ENCODE measurements at places on chromosomes 7 and 10.

DNA sequence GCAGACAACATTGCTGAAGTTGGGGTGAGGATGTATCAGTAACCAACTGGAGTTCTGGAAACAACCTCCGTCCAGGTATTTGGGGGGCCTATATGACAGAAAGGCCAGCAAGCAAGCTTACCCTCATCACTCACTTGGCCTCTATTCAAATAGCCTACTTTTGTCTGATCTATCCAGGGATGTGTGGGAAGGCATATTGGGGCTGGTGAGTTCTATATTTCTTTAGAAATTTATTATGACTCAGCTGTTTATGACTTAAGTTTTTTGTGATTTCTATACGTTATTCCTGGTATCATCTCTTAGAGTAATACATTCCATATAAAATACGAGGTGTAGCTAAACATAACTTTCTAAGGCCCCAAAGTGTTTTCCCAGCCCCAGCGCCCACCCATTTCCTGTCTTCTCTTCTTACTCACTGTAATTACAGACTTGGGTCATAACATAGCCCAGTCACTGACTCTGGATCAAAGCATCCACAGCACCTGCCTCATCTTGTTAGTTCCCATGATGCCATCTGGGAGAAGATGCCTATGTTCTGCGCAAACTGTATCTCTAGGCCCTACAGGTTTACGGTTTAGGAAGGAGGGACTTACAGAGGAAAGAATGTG lies 18.1 kb downstream of the GARS1 start:
- DNase-seq = no peak

DNA sequence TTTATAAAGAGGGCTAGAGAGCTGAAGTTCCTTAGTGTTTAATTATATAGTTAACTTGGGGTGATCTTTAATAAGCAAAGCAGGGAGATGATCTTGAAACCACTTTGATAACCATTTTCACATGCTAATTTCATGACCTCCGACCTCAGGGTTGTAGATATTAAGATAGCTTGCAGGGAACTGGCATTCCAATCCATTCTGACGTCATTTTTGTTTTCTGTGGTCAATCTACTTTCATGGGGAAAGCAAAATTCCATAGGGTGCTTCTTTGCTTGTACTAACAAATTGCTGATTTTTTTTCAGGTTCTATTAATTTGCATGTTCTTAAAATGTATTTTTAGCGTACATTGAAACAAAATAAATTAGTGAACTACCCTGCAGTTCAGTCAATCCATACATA lies 139.3 kb downstream of the CDCA7L start:
- no peak for DNase-seq

DNA sequence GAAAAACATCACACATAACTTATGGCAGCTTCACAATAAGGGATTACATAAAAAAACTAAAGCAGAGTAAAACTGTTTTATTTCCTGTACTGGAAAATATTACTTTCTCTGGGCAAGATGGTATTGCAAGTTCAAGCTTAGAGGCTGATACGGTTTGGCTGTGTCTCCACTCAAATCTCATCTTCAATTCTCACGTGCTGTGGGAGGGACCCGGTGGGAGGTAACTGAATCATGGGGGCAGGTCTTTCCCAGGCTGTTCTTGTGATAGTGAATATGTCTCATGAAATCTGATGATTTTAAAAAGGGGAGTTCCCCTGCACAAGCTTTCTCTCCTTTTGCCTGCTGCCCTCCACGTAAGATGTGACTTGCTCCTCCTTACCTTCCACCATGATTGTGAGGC lies 5.1 kb upstream of the LRRC27 start:
- no peak for DNase-seq

GRCh38 chr7:123871998-123872867 lies 27.3 kb downstream of the HYAL4 start:
- DNase-seq = no peak

- no peak for DNase-seq
These were observed 6.1 kb upstream of the HOXA2 start for GRCh38 chr7:27108390-27109127.

- DNase-seq = no peak
These were observed 21.5 kb downstream of the ADARB2 start for GRCh38 chr10:1715821-1716220.

- no peak for DNase-seq
These were observed 34.1 kb upstream of the KCNMA1 start for GRCh38 chr10:77671594-77672252.

GRCh38 chr10:114332301-114333192 lies 71.8 kb downstream of the AFAP1L2 start:
- DNase-seq = no peak

- DNase-seq = no peak
These were observed 72.9 kb downstream of the ARHGAP21 start for GRCh38 chr10:24650669-24651391.

- DNase-seq = no peak
These were observed 15.1 kb downstream of the PRSS2 start for GRCh38 chr7:142785841-142786250.

GRCh38 chr10:26216585-26217395 lies at the start of gene GAD2:
Gene GAD2, plus strand, starts transcription at chr10:26216774. Its CDS starts 36 bp downstream, at chr10:26216810.
- no peak for DNase-seq

DNA sequence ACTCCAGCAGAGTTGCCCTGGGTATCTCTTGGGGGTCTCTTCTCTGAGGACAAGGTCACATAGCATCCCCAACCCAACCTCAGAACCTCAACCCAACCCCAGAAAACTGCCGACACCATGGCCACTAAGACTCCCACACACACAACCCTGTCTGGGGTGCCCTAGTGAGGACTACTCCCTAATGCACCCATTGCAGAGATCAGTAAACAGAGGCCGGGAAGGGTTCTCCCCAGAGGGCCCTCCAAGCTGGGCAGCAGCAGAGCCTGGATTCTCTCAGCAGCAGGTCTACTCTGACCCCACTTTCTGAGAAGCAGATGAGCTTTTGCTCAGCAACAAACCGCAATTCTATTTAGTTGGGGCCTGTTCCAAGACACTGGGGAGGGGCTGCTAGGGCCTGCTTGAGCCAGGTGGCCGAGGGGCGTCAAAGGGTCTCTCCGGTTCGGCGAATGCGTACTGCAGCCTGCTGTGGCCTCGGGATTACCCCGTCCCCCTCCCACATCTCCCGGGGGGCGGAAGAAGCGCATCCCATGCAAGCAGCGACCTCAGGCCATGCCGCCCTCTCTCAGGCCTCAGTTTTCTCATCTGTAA lies 828 bp downstream of the OGDHL start:
- DNase-seq = no peak

DNA sequence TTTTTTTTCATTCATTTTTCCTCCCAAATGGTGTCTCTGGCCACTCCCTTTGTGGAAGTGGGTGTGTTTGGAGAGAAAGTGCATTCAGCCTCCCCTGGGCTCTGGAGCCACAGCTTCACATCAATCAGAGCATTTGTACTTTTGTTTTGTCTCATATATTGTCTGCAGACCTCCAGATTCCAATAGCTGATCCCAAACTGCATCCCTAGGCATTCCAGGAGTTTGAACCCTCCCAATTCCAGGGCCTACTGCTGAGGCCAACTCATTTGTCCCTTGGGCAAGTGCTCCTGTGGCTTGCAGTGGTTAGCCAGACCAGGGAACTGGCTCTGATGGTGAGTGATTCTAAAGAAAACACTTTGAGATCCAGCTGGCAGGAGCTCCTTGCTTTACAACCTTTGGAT lies 163.3 kb downstream of the IPMK start:
- no peak for DNase-seq

GRCh38 chr7:42794673-42795072 lies 117.2 kb downstream of the C7orf25 start:
- DNase-seq = no peak

GRCh38 chr7:149809215-149809614 lies 29.0 kb upstream of the ZNF862 start:
- no peak for DNase-seq

- no peak for DNase-seq
These were observed 112.2 kb downstream of the MYL10 start for GRCh38 chr7:101516851-101517250.

DNA sequence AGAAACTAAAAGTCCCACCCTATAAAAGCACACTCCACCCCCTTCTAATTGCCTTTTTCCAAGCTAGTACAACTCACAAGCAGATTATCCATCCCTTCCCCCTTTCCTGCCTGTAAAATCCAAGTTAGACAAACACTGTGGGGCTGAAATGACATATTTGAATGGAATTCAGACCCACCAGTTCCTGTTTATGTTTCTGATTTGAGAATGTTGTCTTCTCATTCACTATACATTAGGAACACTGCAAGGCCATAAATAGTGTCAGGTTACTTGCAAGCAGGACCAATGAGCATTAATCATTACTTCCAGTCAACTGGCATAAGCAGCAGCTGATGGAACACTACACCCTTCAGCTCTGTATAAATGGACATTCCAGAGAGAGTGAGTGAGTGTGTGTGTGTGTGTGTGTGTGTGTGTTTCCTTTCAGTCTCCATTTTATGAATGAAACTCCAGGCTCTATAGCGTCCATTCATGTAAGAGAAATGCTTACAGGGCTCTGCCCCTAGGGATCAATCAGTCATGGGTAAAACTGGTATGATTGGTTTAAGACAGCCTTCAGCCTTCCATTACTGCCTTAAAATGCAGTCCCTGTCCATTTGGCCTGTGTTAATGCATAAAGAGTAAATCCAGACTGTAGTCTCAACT lies 69.3 kb downstream of the ETV1 start:
- no peak for DNase-seq

DNA sequence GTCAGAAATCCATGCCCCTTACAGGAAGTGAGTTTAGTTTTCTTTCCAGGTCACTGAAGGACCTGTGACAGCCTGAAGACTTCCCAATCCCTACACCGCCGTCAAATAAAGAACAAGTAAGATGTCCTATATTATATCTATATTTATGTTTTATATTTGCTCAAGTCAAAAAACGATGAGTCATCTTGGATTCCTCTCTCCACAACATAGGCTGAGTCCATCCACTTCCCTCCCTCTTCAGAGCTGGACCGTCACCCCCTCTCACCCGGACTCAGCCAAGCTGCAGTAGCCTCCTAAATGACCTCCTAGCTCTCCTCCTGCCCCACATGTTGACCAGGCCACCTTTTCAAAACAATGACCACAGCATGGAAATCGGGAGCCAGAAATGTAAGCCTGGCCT lies 53.5 kb downstream of the GLI3 start:
- no peak for DNase-seq

GRCh38 chr7:117908031-117908795 lies 35.0 kb upstream of the CTTNBP2 start:
- no peak for DNase-seq

DNA sequence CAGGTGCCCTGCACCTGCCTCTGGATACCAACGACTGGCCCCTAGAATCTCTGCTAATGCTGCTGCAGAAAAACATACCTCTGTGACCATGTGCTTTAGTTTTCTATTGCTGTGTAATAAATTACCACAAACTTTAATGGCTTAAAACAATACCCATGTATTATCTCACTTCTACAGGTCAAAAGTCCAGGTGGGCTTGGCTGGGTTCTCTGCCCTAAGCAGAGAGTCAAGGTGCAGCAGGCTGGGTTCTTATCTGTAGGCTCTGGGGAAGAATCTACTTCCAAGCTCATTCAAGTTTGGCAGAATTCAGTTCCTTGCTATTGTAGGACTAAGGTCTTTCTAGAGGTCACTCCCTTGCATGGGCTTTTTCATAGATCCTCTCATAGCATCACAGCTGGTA lies 52.3 kb downstream of the CCDC71L start:
- DNase-seq = no peak

- no peak for DNase-seq
These were observed 42.1 kb downstream of the FOXL3 start for GRCh38 chr7:332020-332517.

DNA sequence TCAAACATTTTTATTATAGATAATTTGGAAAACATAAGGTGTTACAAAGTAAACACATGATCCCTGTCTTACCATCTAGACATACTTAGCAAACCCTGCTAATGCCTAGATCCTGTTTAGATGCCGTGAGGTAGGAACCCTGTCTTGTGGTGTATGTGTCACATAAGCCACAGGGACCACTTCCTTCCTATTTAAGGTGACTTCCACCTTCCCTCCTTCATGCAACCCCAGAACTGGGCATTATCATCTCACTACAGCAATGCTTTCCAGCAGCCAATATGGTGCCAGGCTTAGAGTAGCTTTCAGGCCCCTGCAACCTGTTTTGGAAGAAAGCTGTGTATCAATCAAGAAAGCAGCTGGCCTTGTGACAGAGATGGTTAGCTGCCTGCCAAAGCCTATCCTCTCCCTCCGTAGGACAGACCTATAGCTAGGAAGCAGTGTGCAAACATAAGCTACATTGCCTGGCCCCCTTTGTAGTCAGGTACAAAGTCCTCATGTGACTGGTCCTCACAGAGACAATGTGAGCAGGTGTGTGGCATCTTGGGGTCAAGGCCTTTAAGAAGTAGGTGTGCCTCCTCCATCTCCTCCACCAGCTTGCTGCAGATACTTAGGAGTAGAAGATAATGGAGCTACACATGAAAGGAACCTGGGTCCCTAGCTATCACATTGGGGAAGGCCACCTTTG lies 146.8 kb downstream of the SPAG6 start:
- DNase-seq = no peak

DNA sequence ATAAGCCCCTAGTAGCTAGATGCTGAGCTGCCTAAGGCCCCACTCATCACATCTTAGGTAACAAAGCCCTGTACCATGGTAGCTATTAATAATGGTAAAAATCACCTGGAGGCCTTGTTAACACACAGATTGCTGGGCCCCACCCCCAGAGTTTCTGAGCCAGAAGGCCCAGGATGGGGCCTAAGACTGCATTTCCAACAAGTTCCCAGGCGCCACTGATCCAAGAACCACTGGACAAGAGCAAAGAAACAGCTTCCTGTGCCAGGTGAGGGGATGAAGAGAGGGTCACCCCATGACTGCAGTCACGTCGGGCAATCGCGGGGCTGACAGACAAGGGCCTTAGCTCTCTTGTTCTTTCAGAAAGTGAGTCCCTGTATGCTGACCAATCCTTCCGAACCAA lies 46.8 kb downstream of the ACSM6 start:
- DNase-seq = no peak

- no peak for DNase-seq
These were observed 74.0 kb upstream of the NANOS1 start for GRCh38 chr10:118955531-118955930.

- DNase-seq = no peak
These were observed 41.7 kb upstream of the PHYHIPL start for GRCh38 chr10:59134785-59135184.

- DNase-seq = no peak
These were observed 369.5 kb downstream of the ABCA13 start for GRCh38 chr7:48540746-48541145.

GRCh38 chr10:37289833-37290464 lies 164.6 kb downstream of the ANKRD30A start:
- no peak for DNase-seq

DNA sequence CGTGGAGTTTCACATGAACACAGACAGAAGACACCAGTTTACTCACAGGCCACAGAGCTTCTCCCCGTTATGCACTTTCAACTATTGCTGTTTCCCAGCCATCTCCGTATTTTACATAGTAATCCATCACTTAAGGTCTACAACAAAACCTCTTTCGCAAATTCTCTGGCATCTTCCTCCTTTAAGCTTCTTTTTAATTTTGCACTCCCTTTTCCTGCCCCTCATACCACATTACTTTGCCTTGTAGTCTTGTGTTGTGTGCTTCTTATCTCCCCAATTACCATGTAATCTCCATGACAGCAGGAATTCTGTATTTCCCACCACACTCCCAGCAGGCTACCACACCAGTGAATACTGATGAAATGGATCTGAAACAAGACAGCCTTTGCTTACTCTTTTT lies 87.3 kb downstream of the ODAD2 start:
- DNase-seq = no peak

GRCh38 chr7:105677817-105678573 lies 96.7 kb upstream of the EFCAB10 start:
- no peak for DNase-seq

Data from stimulated activated CD4-positive, alpha-beta T cell treated with anti-CD3 and anti-CD28 coated beads, TNF-alpha, amount 100 ng/mL, for 4 hours (primary cell).